Activated CD4-positive, alpha-beta T cell treated with anti-CD3 and anti-CD28 coated beads, Interleukin-2, Interleukin-4, amounts not matched to agents 100 ng/mL and 50 ng/mL, durations not matched to agents 16 hours and 8 hours (primary cell): ENCODE measurements at places on chromosomes 1 and 21.

- DNase-seq: no peak
Observed at GRCh38 chr1:71557138-71557537, 476.3 kb upstream of the ZRANB2 start.

DNA sequence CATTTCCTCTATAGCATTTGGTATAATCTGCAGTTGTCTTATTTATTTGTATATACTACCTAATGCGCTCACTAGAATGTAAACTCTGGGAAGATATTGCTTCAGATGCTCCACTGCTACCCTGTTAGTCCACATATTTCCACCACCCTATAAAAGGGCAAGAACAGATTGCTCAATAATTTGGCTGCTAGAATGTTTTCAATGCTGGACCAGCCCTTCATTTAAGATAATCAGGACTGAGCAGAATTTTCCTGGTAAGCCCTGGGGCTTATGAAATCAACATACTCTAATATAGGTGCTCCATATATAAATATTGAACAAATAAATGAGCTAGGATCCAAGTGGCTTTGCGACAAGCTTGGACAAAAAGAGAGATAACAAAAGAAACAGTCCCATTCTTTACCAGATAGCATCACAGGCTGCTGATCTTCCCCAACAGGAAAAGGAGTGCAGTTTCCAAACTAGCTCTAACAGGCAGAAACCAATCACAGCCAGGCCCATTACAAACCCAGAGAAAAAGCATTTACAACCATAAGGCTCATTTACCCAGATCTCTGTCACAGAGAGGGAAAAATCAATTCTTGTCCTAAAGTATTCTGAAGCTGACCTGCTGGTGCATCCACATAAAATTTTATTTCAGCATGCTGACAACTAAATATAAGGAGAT, 8.3 kb downstream of the BCAR3 start:
- no peak for DNase-seq

DNA sequence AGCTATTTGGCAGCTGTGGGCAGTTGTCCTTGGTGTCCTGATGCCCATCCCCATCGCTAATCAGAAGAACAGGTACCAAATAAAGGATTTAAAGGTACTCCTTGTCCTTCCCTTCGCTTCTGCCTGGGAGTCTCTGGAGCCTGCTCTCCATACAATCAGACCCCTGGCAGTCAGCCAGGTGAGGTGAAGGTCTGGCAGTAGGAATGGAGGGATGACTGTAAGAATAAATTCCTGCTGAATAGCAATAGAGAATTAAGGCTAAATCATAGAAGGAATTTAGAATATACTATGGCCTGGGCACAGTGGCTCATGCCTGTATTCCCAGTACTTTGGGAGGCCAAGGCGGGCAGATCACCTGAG, 9.2 kb downstream of the THBS3 start:
- no peak for DNase-seq

GRCh38 chr1:51642739-51643142, 25.8 kb downstream of the OSBPL9 start:
- DNase-seq: no peak
